ENCODE measurements at places on chromosomes 13 and 19.

DNA sequence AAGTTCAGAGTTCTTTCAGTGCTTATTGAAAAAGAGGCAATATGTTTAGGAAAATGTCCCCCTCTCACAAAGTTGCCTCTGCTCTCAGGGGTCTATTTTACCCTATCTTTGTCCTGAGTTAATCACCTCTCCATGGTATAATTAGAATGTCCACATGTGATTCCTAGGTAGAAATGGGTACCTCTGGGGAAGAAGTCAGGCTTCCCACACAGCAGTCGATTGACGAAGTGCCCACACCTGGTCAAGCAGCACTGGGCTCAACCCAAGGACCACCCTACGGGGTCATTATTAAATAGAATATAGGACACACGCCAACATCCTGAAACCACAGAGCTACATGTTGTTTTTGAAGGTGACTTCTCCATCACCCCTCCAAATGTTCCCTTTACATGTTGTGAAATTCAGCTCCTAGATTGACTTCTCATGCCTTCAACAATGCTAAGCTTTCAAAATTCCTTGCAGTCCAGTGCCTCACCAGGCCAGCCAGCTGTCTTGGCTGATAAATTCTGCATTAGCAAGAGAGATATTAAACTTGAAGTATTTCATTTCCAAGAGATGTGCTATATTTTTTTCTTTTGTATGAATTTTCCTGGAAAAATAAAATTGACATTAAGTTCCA lies 43.6 kb upstream of the FAM124A start:
- DNase-seq = no peak

DNA sequence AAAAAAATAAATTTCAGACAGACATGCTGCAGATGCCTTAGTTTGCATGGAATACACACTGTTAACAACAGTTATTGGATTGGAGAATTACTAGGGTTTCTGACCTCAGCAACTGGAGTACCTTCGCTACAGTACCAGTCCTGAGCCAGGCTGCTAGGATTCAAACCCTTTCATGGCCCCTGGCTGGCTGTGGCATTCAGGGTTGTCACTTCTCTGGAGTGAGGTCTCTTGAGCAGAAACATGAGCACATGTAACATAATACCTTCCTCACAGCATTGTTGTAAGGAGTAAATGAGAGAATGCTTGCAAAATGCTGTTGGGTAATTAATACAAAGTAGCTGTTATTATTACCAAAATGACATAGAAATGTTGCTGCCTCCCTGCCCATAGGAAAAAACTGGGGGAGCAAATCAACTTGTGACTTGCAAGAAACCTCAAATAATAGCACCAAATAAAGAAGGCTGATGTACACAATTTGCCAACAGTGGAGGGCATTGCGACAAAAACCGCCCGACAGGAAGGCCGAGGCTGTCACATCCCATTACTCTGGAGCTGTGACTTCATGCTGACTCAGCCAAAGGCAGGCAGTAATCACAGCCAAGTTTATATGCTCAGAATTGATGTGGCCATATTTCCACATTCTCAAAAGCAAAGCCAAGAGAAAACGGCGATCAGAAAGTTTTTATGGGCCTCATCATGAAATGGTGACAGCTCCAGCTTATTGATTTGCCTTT lies 100.4 kb downstream of the RFC3 start:
- DNase-seq = no peak

DNA sequence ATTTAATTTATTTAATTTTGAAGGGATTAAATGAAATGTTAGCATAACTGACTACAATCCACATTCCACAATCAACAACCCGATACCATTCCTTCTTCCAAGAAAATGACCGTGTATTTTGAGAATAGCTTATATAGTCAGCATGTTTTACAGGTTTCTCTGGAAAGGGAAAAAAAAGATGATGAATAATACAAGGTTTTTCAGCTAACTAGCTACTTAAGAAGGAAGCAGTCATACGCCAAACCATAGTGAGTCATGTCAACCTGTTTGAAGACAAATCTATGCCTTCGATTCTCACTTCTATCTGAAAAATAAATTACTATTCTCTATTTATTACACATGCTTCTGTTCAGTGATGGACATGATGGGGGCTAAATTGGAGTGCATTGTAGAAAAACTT lies 258.6 kb downstream of the EFNB2 start:
- no peak for DNase-seq

GRCh38 chr13:75440100-75440499 lies 41.9 kb downstream of the TBC1D4 start:
- DNase-seq = no peak

DNA sequence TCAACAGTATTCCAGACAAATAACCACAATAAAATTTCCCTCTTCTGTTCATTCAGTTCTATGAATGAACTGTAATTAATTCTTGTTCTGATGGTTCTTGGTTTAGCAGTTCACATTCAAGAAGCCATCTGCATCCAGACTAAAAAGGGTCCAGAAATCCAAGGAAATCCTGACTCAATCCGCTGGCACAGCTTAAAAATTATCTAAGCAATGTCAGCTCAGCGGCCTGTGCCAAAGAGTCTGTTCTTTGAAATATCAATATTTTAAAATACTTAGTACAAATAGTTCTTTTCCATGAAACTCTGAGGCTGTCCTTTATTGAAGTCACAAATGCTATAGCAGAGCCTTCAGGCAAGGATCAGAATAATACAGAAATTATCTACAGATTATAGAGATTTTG lies 57.2 kb downstream of the DHRS12 start:
- no peak for DNase-seq

All from suprapubic skin (tissue), 4 donors.